Smooth muscle cell of the brain vasculature (primary cell): ENCODE measurements at places on chromosomes 1 and 21.
A peak's percentile ranks its signal among the peaks of the same experiment; 100 is the strongest.

DNA sequence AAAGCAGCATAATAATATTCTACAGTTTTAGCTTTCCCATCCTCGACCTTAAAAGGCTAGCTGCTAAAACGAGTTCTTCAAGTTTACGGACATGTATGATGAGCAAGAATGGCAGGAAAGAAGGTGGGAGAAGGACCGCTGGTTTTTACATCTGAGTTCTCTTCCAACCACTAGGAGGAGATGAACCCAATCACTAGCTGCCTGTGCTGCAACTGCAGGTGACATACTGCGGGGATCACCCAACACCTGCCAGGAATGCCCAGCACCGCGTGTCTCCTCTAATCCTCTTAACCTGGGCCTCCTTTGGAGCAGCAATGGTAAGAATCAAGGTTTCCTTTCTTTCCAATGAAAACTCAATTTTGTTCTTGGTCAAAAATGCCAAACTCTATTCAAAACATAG, 23.5 kb downstream of the TOR3A start:
- no peak for DNase-seq

DNA sequence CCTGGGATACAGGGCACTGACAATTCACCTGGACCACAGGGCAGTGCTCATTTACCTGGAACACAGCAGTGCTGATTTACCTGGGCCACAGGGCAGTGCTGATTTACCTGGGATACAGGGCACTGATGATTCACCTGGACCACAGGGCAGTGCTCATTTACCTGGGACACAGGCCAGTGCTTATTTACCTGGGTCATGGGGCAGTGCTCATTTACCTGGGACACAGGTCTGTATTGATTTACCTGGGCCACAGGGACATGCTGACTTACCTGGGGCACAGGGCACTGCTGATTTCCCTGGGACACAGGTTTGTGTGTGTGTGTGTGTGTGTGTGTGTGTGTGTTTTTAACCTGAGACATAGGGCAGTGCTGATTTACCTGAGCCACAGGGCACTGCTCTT, 261.7 kb downstream of the MATN1 start:
- DNase-seq, result no peak

- no peak for DNase-seq
These were observed 47.8 kb downstream of the CHML start for GRCh38 chr1:241592273-241592958.

DNA sequence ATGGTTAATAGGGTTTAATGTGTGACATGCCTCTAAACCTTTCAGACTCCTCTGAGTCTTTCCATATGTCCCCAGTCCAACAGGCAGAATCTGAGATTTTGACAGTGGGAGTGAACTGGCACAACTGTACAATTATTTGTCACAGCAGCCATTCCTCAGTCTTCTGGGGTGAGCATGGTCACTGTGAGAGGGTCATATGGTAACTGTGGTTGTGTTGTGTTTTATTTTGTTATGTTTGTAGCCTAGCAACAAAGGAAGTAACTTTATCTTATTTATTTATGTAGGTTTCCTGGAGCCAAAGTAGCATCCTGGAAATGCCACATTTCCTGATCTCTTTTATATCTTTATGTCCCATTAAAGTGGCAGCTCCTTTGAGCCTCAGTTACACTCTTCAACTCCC, 1067.9 kb downstream of the TTLL7 start:
- no peak for DNase-seq

DNA sequence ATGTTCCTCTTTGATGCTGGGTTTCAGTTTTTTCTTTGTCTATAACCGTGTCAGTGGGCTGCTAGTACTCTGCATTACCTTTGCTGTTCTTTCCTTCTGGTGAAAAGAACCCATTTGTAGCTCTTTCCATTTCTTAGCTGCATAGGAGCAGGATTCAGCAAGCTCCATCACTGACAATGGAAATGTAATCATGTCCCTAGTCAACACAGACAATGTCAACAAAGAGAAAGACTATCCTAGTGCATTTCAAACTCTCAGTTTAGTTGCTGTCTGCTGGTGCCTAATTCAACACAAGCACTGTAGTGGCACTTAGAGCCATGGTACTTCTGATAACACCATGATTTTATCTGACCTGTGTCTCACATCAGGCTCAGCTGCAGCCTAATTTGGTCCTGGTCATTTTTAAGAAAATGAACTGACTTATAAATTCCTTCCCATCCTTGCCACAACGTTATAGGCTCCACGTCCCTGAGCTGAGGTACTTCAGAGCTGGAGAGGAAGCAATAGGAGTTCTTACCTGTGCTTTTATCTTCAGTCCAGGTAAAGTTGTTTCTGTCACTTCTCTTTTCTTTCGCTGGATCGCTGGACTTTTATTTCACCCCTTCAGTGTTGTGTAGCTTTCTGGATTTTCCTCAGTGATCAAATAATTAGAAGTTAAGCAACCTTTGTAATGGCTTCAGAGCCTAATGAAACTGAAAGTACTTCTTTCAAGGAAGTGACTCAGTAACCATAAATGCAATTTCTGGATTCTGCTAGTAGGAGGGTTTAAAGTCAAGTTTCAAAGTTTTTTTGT, at the start of gene GBP3:
TSS of gene GBP3 (minus strand) at position 700 of the 793 bp plus-strand sequence. CDS start 2,145 bp downstream, outside the sequence.
- peak; percentile 36 for DNase-seq

DNA sequence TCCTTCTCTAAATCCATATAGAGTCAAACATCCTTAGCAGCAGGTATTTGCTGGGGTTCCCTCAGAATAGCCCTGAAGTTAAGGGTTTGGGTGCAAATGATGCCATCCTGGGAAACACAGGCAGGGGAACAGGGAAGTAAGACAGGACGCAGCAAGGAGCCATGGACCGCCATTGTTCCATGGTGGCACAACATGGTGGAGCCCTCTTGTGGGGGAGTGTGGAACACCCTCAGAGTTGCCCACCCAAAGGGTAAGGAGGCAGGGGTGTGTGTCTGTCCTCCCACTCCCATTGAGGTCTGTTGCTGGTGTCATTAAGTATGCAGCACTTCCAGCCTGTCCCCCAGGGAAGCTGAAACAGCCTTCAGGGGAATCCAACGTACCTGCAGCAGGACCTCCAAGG, 20.4 kb upstream of the RCAN1 start:
- DNase-seq, result no peak

DNA sequence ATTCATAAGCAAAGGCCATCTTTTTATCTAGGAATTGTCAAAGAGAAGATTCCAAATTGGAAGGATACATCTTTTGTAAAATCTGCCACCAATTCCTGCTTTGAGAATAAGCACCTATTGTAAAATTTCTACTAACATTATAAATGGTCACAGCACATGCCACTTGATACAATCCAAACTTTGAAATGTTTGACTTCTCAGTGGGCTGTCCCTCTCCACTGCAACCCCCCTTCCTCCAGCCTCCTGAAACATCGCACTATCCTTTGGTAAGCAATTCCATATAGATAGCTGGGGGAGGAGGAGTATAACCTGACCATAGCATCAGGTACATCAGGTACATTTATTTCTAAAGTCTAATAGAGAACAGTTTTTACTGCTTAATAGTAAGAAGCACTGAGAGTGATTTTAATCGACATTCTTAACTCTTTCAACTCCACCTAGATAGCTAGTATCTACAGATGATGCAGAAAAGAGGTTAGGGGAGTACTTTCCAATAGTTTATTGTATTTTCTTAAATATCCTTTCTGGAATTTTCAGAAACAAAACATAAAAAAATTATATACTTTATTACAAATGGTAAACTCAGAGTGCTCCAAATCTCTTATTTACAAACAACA, 2.9 kb downstream of the JUN start:
- DNase-seq, result no peak

DNA sequence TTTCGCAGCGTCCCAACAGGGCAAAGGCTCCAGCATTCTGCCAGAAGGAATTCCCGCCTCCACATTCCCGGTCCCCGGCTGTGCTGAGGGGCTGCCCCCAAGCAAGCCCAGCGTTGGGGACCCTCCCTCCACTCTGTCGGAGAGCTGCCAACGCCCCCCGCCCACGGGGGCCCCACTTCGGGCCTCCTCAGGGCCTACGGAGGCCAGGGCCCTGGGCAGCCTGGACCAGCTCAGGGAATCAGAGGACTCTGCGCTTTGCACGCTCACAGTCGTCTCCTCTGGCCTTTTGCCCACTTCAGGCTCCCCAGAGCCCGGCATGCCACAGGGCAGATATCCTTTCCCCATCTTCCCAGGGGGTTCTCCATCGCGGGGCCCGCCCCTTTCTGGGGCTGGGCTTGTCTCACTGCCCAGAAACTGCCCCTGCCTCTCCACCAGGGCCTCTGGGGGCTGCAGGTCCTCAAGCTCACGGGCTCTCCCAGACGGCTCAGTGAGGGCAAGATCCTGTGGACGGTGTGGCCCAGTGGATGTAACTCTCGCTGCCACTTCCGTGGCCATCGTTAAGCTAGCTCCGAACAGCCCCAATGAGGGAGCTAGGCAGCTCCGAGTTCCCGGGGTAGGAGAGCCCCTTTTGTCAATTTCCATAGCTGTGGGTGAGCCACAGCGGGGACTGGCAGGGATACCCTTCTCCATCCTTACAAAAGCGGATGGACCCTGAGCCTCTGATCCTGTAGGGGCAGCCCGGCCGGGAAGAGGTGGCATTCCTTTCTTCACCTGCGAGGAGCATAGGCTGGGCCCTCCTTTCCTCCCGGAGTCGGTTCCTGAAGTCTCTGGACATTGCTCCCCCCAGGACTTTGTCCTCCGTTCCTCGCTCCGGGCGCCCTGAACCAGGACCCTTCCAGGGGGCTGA, 2.8 kb downstream of the ITPKB start:
- no peak for DNase-seq

DNA sequence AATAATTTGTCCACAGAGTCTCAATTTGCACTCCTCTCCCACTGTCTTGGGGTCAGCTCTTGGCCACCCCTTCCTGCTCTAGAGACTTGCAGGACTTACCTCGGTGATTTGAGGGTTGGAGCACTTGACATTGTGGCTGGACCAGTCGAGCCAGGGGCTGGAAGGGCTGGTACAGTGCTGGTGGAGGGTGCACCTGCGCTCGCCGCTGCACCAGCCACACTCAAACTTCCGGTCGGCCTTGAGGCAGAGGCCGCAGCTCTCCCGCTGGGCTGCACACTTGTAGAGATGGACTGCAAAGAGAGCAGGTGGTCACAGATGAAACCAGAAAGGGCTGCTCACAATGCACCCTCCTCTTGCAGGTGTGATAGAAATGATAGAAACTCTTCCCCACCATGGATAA, 165.0 kb downstream of the PLXNA2 start:
- DNase-seq, result no peak

- no peak for DNase-seq
These were observed 33.4 kb downstream of the CYP2J2 start for GRCh38 chr1:59892841-59893811.

DNA sequence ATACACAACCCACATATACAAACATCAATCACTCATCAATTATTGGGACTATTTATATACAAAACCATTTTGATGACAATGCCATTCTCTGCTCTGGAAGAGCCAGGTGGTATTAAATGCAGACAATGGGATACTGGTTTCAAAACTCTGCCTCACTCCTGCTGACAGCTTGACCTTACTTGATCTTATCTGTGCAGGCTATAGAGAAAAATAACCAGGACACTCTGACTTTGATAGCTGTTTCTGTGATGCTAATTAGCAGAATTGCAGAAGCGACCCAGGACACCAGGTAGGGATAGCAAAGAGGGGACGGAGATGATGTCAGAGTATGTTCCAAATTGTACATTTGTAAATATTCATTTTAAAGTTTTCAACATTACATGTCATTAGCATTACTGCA, 89.5 kb downstream of the OLFM3 start:
- no peak for DNase-seq

GRCh38 chr1:235843461-235843961, 23.2 kb downstream of the LYST start:
- no peak for DNase-seq

DNA sequence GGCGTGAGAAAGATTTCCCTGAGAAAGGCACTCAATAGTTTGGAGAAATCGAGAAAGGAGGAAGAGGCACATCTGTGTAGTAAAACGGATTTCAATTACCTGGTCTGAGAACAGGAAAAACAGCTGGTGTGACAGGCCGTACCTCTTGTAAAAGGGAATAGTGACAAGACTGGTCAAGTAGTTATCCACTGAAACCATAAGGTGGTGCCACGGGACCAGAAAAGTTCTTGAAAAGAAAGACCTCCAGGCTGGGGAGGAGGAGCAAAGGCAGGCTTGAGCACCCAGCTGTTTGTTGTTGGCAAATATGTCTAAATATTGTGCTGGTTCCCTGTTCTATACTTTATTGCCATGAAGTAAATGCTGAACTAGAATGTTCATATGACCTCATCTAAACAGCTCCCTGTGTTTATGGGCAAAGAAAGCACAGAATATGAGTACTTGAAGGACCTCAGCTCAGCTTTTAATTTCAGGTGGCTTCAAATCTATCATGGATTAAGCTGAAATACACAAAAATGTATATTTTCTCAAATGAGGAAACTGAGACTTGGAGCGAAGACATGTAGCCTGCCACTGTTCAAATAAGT, 4.0 kb downstream of the HAO2 start:
- DNase-seq, result no peak

DNA sequence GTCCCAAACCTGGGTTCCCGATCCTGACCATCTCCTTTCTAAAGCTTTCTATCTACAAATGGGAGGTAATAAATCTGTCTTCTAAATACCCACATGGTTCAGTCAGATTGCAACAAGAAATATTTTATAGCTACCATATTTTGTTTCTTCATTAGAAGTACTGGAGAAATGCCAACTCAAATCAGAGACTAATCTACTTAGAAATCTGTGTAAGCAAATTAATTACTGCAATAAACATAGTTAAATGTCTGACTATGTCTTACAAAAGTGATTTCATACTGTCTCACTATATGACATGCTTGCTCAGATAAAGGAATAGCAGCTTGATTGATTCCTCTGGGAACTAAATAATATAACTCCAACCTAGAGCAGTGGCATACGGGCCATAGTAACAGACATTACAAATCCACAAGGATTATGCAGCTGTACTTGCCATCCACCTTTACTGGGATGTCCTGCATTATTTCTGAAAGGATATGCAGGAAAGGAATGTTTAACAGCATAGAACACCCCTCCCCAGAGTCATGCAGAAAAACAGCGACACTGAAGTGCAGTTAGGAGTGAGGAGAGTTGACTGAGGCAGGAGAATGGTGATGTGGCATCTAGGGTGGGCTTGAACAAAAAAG, 80.3 kb downstream of the PCNX2 start:
- DNase-seq, result no peak

DNA sequence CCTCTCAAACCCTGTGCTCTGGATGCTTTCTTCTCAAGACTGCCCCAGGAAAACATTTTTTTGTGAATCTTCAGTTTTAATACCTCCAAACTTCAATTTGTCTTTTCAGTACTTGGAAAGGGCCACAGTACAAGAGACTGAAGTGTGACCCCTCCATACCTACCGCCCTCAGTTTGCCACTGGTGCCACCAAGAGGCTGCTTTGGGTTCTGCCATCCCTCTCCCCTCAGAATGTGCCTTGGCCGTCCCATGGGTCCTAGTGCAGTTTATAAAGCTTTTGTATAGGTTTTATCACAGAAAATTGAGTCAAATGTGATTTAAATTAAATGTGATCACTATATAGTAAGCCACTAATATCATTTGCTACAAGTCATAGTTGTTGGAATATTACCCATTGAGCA, 60.8 kb upstream of the PGD start:
- no peak for DNase-seq

GRCh38 chr1:247298701-247299100, 33.0 kb downstream of the ZNF496 start:
- no peak for DNase-seq
